ENCODE measurements at places on chromosomes 7 and 10. TPM values are rescaled to one million over a fixed set of nuclear protein-coding genes. Genes with fewer than 3 reads are reported as not detected.

Gene C7orf33
- 0.23 TPM for total RNA-seq

Gene SFTPD
- 0.39 TPM for total RNA-seq

GRCh38 chr10:50438049-50438936 is 185.5 kb downstream of the SGMS1 start:
- H3K27me3 ChIP-seq = no peaks in the 10 kb centered on the region
- 0 out of 2 replicates have a peak, but pooled peaks cover 4% of the 10 kb centered on the region for H3K4me1 ChIP-seq
- H3K27ac ChIP-seq = no peak overlapping the region

DNA sequence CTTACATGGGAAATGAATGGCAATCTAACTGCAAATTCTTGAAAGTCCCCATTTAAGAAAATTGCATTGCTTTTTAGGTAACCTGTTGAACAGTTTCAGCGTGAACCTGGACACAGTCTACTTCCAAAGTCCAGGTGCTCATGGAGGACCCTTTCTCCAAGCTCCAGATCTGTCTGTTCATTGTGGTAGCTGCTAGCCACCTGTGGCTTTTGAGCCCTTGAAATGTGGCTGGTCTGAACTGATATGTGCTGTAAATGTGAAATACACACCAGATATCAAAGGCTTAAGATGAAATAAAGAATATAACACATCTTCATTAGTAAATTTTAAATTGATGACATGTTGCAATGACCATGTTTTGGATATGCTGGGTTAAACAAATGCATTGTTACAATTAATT is 4.2 kb downstream of the CACNB2 start:
- H3K27me3 ChIP-seq = peaks cover 6% of the 10 kb centered on the region
- H3K36me3 ChIP-seq = no peaks in the 10 kb centered on the region
- no peak overlapping the region for H3K27ac ChIP-seq

DNA sequence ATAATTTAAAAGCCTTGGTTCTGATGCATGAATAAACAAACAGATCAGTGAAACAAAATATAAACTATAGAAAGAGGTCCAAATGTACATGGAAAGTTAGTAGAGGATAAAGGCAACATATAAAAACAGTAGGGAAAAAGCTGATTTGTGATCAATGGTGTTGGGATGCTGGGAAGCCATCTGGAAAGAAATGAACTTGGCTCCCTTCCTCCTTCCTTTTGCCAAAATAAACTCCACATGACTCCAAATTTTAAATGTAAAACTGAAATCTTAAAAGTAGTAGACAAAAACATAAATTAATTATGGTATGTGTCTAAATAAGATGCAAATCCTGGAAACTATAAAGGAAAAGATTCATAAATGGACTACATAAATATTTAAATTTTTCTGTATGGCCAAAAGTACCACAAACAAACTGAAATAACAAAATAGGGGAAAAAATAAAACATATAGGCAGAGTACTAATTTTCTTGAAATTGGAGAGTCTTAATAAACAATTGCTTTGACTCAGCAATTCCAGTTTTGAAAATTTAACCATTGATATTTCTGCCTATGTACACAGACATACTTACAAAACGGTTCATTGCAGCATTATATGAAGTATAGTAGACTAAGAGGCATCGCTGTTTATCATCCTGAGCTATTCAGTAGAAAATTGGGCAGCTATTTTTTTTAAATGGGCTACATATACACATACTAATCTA is 77.0 kb upstream of the TRIM24 start:
- H3K27ac ChIP-seq = no peak overlapping the region
- no peak overlapping the region for H3K4me3 ChIP-seq
- H3K27me3 ChIP-seq = no peaks in the 10 kb centered on the region
- DNase-seq = no peak

Measured in Caco-2 (cell line).